ENCODE measurements at places on chromosomes 2 and 18.
A peak's percentile ranks its signal among the peaks of the same experiment; 100 is the strongest.

DNA sequence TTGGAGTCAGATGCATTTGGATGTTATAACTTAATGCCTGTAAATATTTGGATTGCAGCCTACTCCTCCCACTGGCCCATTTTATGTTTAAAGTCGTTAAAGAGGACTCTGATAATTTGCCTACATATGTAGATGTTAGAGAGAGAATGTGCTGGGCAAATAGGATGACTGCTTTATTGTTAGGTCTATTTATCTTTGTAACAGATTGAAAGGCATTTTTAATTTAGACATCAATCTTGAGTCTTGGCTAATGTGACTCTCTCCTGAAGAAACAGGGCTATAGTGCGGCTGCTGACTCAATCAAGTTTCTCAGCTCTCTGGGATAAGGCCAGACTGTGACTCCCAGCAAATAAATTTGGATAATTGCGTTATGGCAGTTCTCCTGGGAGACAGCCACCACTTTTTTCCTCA, 1101.4 kb downstream of the CBLN2 start:
- DNase-seq = no peak

DNA sequence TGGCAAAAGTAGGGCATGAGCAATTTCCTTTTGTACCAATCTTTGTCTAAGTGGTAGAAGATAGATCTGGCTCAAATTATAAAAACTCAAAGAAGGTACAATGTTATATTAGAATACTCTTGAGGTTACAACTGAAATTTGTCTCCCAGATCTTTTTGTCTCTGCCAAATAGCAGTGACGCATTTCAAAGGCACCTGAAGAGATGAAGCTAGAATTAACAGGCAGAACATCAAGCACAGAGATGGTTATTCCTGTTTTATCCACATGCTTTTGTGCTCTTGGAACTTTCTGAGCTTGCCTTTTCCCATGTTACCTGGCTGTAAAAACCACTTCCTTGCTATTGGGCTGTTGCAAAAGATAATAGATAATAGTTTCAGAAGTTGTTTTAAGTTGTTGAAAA, 74.3 kb downstream of the GREB1L start:
- DNase-seq = no peak

- no peak for DNase-seq
Observed at GRCh38 chr2:234852941-234853340, 98.9 kb upstream of the SH3BP4 start.

DNA sequence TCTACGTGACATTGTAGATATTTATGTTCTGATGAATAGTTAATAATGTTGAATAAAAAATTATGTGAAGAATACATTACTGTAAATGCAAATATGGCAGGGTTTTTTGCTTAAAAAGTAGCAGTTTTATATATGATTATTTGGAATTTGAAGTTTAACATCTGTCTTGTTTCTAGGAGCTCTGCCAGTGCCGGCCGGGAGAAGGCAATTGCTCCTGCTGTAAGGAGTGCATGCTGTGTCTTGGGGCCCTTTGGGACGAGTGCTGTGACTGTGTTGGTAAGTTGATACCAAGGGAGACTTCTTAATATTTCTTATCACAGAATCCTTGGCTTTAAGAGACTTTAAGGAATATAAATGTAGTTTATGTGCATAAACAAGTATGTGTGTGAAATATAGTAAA, 25.2 kb downstream of the TWSG1 start:
- no peak for DNase-seq

DNA sequence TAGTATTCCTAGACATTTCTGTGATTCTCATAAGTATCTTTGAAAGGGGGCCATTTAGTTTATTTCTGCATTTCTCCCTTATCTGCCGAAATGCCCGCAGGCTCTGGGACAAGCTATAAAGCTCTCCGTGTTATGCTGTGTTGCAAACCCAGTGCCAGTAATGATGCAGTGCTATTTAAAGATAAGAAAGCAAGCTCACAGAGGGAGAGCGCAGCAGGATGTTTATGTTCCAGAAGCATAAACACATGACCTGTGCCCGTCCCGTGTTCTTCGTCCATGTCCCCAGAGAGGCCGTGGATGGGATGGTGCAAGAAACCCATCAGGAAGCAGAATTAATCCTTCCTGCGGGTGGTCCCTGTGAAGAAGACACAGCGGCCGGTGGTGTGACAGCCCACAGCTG, 99.4 kb downstream of the NEDD4L start:
- DNase-seq = no peak

DNA sequence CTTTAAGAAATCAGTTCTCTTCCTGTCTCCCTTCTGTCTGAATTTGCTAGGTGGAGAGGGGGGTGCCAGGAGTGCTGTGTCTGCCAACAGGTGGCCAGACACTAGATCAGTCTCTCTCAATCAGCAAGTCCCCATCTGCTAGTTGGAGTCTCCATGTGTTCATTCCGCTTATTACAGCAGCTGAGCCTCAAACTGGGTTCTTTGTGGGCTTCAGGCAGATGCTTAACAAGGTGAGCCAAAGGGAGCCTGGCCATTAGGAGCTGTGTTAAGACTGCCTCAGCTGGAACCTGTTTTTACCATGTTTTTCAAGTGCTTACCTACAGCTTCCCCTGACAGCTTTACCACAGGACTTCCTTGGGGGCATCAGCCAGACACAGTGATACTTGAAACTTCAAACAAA, 401.9 kb downstream of the LRP1B start:
- DNase-seq = no peak

DNA sequence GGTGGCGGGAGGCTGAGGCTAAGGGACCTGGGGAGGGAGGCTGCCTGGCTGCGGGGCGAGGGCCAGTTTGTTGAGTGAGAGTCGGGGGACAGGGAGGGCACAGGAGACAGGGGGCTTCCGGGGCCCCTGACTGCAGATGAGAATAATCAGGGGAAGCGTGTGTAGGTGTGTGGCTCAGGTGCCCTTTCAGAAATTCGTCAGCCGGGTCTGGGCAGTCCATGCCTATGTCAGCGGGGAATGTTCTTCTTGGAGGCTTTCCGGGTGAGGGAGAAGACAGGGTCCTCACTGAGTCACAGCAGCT, 52.3 kb upstream of the OTOF start:
- DNase-seq = no peak

DNA sequence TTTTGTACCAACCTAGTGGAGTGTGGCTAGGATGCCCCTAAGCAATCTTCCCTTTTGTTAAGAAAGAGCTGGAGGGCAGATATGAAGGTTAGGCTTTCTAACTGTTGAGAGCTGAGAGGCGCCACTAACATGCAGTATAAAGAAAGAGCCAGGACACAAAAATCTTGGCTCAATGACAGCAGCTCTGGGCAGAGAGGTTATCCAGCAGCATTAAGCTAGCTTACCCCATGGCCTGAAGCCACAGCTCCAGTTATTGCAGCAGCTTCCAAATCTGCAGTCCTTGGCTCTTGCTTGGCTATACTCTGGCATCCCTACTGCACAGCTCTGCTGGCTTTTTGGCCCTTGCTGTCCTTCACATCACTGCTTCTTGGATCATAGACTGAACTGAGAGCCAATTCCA, 213.4 kb downstream of the GPD2 start:
- DNase-seq = no peak

DNA sequence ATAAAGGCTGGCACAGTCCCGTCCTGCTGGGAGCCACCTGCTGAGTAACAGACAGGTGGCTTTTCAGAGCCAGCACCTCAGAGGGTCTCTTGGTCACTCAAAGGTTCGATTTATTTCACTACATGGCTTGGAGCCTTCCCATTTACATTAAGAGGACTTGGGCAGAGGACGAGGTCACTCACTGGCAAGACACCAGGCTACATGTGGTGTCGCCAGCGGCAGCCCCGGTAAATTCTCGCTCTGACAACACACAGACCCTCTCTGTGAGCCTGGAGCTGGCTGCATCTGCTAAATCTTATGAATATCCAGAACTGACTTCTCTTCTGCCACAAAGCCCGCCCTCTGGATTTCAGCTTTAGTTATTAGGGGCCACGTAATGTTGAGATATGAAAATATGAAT, 254.7 kb downstream of the VAPA start:
- no peak for DNase-seq

DNA sequence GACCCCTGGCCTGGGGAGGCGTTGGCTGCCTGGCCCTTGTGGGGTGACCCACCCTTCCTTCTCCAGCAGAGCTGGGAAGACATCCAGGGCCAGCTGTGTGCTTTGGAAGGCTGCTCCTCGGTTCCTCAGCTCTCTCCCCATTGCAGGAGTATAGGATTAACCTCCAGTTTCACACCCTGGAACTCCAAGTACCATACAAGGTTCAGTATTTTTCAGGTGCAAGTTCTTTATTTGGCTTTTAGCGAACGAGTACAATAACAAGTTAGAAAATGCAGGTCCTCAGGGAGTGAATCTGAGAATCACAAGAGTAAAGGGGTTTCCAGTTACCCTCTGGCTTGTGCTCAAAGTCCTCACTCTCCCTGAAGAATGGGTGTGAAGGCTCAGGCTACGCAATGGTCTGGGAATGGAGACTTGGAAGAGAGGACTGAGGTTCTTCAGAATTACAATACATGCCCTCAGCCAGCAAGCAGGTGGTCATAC, 101.2 kb downstream of the APOB start:
- no peak for DNase-seq

DNA sequence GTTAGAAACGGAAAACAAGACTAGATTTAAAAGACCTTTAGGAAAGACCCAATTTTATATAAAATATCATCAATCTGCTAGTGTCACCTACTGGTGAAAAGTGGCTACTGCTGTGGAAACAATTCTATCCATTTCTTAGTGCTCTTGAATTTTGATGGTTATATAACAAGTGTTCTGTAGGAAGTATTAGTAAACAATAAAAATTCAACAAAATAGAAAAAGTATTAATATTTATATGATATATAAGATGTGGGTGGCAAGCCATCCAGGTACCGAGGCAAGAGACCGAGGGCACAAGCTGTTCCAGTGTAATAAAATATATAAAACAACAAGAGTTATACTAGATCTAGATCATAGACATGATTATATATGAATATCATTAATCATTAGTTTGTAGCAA, 6.2 kb upstream of the TMEM87B start:
- peak; percentile 76 for DNase-seq

DNA sequence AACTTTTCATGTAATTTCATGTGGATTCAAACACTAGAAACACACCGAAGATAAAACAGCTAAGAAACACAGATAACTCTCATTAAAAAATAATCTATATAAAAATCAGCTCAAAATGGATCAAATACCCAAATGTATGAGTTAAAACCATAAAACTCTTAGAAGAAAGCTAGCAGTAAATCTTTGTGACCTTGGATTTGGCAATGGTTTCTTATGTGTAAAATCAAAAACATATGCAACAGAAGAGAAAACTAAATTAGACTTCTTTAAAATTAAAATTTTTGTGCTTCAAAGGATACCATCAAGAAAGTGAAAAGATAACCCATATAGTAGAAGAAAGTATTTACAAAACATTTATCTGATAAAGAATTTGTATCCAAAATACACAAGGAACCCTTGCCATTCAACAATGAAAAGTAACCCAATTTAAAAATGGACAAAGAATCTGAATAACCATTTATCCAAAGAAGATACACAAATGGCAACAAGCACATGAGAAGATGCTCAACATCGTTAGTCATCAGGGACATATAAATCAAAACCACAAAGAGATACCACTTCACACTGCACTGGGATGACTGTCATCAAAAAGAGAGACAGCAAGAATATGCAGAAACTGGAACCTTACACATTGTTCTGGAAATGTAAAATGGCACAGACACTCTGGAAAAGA, 27.5 kb downstream of the GAREM1 start:
- no peak for DNase-seq
